ENCODE measurements at places on chromosomes 5 and 9.

DNA sequence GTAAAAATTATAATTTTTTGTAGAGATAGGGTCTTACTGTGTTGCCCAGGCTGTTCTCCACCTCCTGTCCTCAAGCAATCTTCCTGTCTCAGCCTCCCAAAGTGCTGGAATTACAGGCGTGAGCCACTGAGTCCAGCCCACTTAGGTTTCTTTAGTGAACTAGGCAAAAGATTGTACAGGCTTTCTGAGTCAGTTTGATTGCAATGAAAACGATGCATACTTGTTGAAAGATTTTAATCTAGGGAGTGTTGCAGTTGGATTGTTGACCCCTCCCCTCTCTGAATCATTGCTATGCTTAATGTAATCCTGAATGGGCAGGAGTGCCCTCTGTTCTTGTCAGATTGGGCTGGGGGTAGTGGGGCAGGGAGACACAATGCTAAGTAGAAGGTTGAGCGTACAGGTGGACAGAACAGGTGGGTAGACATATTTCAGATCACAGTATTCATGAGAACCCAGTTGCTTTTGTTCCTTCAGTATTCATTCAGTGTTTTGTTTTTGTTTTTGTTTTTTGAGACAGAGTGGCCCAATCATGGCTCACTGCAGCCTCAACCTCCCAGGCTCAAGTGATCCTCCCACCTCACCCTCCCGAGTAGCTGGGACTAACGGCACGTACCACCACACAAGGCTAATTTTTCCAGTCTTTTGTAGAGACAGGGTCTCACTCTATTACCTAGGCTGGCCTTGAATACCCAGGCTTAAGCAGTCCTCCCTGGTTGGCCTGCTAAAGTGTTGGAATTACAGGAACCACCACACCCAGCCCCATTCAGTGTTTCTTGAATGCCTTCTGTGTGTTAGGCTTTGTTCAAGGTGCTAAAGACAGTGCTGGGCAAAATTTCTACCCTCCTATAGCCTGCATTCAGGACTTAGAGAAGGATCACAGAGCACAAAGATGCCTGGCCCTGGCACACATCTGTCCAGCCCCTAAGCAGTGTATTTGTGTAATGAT is 70.1 kb downstream of the KIAA1958 start:
- no peak for DNase-seq

DNA sequence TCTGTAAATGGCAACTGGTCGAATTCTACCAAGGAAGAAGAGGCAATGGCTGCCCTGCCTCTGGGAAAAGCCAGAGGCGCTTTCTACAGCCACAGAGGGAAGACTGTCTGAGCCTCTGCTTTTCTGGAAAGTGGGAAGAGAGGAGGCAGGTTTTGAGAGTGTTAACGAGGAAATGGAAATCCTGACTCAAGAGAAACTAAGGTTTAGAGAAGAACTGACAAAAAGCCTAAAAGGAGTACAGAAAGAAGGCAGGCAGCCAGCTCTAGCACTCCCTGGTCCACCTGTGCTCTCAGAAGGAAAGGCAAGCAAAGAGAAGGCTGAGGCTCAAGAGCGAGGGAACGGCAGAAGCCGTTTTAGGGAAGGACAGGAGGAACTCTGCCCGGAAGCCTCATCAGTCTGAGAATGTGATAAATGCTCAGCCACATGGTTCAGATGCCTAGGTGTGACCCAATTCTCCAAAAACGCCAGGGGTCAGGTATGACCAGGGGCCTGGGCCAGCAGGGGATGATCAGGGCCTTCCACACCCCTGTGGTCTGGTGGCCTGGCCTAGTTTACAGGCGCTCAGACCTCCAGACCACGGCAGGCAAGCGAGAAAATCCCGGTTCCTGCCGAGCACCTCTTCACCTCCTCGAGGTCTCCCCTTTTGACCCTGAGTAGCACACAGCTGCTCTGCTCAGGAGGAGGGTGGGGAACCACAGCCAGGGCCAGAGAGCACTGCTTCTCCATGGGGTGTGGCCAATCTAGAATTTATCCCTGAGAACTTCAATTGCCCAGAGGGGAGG is 79.9 kb upstream of the FBXW11 start:
- no peak for DNase-seq

- DNase-seq = no peak
Observed at GRCh38 chr9:10921671-10922070, 308.9 kb upstream of the PTPRD start.

GRCh38 chr9:113152699-113153098 is 1.9 kb downstream of the SLC31A2 start:
- DNase-seq = no peak

GRCh38 chr5:44860267-44860666 is 51.5 kb downstream of the MRPS30 start:
- no peak for DNase-seq

DNA sequence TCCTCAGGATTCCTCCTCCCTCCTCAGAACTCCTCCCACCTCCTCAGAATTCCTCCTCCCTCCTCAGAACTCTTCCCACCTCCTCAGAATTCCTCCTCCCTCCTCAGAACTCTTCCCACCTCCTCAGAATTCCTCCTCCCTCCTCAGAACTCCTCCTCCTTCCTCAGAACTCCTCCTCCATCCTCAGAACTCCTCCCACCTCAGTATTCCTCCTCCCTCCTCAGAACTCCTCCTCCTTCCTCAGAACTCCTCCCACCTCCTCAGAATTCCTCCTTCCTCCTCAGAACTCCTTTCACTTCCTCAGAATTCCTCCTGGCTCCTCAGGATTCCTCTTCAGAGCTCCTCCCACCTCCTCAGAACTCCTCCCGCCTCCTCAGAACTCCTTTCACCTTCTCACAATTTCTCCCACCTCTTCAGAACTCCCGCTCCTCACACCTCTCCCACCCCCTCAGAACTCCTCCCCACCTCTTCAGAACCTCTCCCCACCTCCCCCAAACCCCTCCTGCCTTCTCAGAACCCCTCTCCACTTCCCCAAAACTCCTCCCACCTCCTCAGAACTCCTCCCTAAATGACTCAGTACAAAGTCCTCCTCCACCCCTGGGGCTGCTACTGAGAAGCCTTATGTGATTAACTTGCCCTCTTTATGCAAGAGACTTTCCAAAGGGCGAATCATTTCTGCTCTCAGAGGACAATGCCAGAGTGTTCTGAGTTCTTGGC is 23.2 kb downstream of the SLC46A2 start:
- DNase-seq = no peak

GRCh38 chr5:100188778-100189177 is 346.4 kb upstream of the FAM174A start:
- no peak for DNase-seq

DNA sequence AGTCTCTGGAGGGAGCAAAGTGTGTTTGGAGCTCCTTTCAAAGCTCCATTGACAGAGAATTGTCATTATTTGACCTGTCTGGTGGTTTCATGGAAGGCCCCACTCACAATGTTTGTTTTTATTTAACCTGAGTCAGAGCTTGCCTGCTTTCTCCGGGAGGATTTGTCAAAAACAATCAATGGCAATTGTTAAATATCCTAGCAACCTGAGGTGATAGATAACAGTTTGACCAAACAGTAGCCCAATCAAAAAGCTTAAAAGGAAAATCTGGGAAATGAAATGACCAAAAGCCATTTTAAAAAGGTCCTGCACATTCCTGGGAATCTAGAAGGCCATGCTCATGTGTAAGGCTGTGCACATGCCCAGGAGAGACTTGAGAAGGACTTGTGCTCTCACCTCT is 177.2 kb upstream of the POC5 start:
- no peak for DNase-seq

- no peak for DNase-seq
Observed at GRCh38 chr5:89556215-89556913, 673.4 kb upstream of the MEF2C start.

- no peak for DNase-seq
Observed at GRCh38 chr9:69937833-69938535, 105.7 kb upstream of the MAMDC2 start.

- no peak for DNase-seq
Observed at GRCh38 chr5:87210743-87211142, 56.9 kb upstream of the RASA1 start.

DNA sequence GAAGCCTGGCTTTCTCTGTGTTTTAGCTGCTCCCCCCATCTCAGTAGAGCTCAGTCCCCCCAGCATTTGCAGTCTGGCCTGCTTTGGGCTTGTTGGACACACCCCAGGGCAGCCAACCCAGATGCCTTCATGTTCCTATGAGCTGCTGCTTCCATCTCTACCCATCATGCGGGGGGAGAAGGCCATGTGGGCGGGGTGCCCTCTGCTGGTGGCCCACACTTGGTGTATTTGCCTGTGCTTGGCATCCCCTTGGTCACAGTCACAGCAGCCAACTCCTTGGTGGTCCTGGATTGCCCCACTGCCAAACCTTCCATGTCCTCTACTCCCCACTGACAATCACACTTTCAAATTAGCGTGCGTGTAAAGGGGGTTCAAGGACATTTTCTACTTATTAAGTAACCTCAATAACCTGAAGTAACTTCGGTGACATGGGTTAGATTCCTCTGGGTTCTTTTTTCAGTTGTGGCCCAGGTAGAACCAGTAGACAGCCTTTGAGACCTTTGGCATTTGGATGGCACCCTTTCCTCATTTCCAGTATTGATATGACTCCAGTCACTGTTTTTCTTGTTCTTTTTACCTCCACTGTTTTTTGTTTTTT is 42.8 kb downstream of the SNX30 start:
- peak; percentile 68 for DNase-seq

DNA sequence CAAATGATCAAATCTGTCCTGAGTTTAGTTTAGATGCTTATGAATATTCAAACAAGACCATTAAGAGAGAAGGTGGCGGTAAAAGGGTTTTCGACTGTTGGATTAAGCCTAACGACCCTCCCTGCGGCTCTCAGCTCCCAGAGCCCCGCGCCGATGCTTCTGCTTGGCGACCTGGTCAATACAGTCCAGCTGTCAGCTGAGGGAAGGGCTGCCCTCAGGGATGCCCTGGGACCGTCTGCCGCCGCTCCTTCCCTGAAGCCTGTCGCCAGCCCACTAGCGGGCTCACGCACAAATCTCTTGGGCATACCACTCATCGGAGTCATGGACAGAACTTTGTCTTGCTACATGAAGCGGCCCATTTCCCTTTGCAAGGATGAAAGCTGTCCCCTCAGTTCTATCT is 136.6 kb upstream of the RAPGEF1 start:
- no peak for DNase-seq

DNA sequence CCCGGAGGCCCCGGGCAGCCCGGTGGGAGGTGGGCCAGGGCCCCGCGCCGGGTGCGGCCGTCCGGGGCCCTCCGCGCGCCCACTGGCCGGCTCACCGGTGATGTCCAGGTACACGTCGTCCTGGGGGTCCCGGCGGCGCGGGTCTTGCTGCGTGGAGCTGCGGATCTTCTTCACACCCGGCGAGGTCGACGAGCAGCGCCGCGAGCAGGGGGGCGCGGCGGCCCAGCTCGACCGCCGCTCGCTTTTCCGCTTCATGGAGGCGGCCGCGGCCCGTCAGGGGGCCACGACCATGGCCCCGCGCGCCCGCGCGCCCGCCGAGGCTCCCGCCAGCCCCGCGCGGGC is 548 bp downstream of the CDC14B start:
- peak; percentile 21 for DNase-seq

DNA sequence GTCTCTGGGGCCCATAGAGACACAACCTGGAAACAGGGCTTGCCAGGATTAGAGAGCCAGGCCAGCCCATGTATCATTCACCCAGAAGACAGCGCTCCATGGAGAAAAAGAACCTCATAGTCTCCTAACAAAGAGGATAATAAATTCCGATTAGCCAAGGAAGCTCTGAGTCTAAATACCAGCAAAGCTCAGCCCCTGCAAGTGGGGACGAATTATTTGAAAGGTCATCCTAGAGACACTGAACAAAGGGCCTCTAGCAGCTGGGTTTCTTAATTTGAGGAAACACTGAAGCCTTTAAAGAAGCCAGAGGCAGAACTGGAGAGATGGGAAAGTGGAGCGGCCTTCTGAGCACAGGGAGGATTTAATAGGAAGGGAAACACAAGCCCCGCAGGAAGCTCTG is 287.1 kb upstream of the ZNF462 start:
- DNase-seq = no peak

DNA sequence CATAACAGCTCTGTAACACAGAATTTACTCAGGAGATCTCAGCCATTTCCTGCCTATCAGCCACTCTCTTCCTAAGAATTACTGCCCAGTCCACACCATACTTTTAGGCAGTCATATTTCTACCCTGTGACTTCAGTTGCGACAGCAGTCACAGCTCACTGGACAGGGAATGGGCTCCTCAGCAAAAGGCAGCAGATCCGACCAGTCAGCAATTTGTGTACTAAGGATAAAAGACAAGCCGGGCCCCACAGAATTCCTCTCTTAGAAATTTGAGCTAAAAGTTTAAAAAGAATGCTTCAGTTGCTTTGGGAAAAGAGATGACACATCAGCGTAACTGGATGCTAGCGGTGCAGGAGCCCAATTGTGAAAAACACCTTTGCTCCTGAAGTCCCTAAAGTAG is 172.1 kb downstream of the ENC1 start:
- no peak for DNase-seq

GRCh38 chr9:23556459-23556858 is 269.6 kb downstream of the ELAVL2 start:
- DNase-seq = no peak

GRCh38 chr9:114898741-114899140 is 31.6 kb downstream of the TNFSF8 start:
- DNase-seq = peak; percentile 63

DNA sequence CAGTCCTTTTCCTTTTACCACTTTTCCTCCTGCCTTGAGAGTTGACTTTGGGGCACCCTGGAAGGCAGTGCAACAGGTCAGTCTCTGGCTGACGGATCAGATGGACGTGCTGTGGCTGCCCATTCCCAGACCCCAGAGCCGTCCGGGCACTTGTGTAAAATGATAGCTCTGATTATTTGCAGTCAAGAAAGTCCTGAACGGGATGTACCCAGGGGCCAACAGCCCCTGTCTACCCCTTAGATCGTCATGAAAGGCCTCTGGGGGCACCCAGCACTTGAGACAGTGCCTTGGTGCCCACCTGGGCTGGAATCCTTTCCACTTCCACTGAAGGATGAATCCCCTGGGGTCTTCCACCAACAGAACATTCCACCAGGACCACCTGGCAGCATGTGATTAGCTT is 17.7 kb upstream of the ANGPTL2 start:
- DNase-seq = peak; percentile 18

GRCh38 chr9:92657296-92658094 is 12.4 kb downstream of the IPPK start:
- no peak for DNase-seq

GRCh38 chr5:36688722-36689121 is 82.3 kb downstream of the SLC1A3 start:
- DNase-seq = no peak

DNA sequence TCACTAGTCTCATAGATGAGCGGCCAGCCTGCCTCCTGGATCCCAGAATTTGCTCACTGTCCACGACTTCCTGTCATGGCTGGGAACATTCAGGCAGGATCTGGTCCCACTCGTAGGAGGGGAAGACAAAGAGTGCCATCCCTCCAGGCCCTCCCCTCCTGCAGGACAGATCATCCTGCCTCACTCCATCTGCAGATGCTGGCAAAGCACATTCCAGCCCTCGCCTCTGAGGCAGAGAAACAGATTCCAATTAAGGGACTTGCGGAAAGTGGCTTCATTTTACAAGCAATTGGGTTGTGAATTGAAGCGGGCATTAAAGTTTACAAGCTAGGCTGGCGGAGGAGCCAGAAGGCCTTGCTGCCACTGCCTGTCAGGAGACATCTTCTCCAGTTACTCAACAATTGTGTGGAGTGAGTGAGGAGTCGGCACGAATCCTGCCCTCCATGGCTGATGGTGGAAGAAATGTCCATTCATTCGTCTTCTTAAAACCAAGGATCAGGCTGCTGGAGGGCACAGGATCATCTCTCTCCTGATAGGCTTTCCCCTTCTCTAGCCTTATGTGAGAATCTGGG is 41.8 kb upstream of the KCNMB1 start:
- DNase-seq = no peak

- no peak for DNase-seq
Observed at GRCh38 chr5:39342460-39342859, 21.8 kb downstream of the C9 start.

GRCh38 chr9:68730570-68731235 is 25.7 kb downstream of the PIP5K1B start:
- no peak for DNase-seq

Data from femur (tissue), 1 donor.